ENCODE measurements at places on chromosomes 13 and 19.
A peak's percentile ranks its signal among the peaks of the same experiment; 100 is the strongest.

GRCh38 chr19:4694211-4694987, 24.3 kb upstream of the MYDGF start:
- DNase-seq: peak; percentile 49

DNA sequence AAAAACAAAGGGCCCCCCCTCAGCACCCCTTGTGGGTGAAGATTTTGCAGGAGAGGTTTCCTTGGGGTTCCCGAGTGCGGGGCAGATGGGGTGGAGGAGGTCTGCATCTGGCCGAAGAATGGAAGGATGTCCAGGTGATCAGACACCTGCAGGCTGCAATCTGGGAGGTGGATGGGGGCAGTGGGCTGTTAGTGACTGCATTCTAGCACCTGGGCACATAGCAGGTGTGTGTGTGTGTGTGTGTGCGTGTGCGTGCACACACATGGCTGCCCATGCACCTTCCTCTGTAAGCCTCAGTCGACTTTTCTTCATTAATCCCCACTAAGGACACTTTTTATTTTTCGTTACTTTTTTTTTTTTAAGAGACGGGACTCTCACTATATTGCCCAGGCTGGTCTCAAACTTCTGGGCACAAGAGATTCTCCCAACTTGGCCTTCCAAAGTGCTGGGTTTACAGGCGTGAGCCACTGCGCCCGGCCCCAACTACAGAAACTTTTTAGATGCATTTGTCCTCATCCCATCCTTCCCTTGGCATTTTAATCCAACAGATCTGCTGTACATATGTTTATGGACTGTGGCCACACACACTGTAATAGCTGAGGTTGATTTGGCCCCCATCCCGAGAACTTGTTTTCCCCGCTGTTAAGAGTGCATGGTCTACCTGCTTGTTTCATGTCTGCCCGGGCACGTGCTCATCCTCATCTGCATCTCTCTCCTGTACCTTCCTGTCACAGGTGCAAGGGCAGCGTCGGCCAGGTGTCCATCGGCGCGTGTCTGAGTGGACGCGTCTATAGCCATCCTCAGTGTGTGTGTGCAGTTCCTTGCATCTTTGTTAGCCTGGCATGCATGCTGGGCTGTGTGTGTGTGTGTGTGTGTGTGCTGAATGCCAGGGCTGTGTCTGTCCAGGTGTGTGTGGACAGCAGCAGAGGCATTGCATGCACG, 731 bp downstream of the MAG start:
- no peak for DNase-seq

- no peak for DNase-seq
Measured at GRCh38 chr13:86383151-86383550, 583.9 kb upstream of the SLITRK6 start.

DNA sequence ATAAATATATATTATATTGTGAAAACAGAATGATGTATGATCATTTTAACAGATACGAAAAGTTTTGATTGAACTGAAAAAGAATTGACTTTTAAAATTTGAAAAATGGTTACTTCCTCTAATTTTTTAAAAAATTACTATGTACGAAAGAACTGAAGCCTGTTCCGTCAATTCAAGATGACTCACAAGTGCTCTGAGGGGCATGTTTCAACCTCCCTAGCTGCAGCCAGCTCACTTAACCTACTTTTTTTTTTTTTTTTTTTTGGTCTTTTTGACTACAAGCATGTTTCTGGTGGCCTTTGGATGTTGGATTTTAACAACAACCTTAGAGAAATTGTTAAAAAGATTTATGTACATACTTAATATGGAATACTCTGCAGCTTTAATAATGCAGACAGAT, 1139.3 kb downstream of the DIAPH3 start:
- DNase-seq: no peak

DNA sequence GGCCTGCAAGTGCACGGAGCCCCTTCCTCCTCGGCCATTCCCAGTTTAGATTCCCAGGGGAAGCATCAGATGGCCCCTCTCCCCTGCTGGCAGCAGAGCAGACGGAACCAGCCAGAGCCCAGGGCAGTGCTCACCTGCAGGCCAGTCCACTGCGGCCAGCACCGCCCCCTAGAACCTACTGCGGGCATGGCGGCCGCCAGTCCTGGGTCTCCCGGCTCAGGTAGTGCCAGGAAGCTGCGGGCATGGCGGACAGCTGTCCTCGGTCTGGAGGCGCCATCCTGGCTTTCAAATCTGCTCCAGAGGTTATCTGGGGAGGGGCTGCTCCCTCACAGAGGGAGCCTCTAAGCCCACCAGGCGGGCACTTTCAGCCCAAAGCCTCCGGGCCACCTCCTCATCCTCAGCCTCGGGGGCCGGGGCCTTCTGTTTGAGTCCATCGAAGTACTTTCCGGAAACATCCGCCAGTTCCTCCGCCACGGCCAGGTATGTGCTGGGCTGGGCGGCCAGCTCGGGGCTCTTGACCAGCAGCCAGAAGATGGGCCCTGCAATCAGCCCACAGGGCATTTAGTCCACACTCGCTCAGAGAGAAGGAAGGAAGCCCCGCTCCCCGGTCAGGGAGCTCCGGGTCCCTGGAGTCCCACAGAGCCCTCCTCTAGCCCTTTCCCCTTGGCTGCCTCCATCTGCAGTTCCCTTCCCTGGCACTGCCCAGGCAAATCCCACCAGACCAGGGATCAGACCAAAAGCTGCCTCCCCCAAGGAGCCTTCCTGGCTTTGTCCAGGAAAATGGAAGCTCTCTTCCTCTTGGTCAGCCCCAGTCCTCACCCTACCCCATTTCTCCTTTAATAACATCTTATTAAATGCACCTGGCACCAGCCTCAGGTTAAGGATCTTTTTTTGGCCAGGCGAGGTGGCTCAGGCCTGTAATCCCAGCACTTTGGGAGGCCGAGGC, 7.0 kb upstream of the GP6 start:
- DNase-seq: no peak

DNA sequence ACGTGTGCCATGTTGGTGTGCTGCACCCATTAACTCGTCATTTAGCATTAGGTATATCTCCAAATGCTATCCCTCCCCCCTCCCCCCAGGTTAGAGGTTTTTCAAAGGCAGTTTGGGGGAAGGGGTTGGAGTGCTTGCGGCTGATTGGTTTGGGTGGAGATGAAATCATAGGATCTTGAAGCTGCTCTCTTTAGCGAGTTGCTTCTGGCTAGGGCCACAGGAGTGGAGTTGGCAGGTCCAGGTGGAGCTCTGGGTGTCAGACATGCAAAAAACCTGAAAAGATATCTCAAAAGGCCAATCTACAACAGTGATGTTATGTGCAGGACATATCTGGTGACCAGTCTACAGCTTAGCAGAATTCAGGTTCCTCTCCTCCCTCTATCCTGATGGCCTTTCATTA, 32.6 kb upstream of the CXCL17 start:
- no peak for DNase-seq

- no peak for DNase-seq
Measured at GRCh38 chr13:21058361-21058760, 3.0 kb downstream of the LATS2 start.

- peak; percentile 52 for DNase-seq
Measured at GRCh38 chr19:41263042-41263849, 926 bp upstream of the HNRNPUL1 start.

DNA sequence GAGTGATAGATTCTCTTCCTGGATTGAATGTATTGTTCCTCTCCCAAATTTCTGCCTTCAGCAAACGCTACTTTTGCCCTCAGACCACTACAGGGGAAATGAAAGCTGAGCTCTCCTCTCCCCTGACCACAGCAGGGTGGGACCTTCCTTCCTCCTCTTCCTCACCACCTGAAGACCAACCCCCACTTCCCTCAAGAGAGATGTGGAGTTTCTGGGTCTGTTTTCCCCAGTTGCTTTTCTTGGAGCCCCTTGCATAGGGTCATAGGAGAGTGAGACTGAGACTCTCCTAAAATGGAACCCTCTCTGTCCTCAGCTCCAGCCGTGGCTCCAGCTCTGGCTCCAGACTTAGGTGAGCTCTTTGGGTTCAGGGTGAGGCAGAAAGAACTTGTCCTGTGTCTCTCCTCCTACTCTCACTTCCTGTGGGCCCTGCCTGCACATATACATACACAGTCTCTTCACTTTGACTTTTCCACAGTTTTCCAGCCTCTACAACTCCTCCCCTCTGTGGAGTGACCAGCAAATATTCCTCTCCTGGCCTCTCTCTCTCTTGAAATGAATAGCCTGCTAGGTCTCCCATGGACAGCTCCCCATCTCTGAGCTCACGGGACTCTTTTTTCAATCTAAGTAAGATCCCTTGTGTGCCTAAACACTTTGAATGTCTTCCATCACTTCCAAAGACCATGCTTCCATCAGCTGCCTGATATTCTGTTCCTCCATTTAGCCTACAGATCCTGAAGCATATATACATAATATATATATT, 19.2 kb upstream of the ZNF175 start:
- peak; percentile 8 for DNase-seq

- DNase-seq: no peak
Measured at GRCh38 chr13:46908501-46908900, 11.6 kb upstream of the HTR2A start.

GRCh38 chr13:82698941-82699340, 1183.3 kb downstream of the SLITRK1 start:
- no peak for DNase-seq

Measured in inflammatory macrophage (primary cell).